ENCODE measurements at places on chromosomes 2 and 18.

DNA sequence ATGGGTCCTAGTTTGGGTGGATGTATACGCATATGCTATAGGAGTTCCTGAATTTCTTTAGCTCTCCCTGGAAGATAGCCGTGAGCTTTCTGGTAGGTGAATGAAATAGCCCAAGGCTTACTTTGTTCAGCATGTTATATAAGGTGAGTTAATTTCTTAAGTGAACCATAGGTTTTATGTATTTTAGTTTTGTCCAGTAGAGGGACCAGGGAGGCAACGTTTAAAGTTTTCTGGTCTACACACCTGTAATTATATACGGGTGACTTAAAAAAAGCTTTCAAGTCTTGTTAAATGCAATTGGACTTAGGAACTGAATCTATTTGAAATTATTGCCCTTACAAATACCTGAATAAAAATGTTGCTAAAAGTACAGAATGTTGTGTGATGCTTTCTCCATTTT lies 402.5 kb upstream of the DDX18 start:
- DNase-seq = no peak

DNA sequence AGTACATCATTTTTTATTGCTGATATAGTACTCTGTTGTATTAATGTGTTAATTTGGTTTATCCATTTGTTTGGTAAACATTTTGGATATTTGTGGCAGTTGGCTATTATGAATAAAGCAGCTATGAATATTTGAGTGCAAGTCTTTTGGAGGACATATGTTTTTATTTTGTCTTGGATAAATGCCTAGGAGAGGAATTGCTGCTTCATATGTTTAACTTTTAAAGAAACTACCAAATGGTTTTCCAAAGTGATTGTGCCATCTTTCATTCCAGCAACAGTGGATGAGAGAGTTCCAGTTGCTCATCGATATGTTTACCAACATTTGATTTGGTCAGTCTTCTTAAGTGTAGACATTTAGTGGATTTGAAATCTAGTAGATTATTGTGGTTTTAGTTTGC lies 51.8 kb downstream of the MERTK start:
- DNase-seq = no peak

DNA sequence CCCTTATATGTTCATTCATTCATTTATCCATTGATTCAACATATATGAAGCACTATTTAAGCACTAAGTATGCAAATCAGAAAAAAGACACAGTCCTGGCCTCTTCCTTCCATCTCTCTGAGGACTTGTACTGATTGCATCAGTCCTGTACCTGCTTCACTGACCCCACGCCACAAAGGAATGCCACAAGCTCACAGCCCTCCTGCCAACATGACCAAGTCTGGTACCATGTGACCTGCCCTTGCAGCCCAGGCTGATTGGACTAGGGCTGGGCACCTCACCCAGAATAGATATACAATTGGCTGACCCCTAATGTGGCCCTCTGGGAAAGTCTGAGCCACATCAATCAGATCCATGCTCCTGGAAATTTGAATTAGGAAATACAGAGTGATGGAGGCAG lies 196.6 kb downstream of the AGPS start:
- DNase-seq = no peak

DNA sequence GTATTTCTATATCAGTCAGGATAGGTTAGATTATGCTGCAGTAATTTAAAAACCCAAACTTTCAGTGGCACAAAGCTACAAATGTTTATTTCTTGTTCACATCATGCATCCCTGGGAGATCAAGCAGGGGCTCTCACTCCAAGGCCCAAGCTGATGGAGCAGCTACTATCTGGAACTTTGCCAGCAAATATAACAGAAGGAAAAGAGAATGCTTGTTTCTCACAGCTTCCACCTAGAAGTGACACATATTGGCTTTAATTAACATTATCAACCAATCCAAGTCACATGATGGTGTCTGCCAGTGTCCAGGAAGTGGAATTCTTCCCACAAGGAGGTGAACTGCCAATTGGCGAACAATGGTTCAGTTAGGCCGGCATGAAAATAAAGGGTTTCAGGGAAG lies 306.9 kb downstream of the BCL11A start:
- DNase-seq = no peak

GRCh38 chr2:42542871-42543270 lies 25.6 kb upstream of the MTA3 start:
- no peak for DNase-seq

DNA sequence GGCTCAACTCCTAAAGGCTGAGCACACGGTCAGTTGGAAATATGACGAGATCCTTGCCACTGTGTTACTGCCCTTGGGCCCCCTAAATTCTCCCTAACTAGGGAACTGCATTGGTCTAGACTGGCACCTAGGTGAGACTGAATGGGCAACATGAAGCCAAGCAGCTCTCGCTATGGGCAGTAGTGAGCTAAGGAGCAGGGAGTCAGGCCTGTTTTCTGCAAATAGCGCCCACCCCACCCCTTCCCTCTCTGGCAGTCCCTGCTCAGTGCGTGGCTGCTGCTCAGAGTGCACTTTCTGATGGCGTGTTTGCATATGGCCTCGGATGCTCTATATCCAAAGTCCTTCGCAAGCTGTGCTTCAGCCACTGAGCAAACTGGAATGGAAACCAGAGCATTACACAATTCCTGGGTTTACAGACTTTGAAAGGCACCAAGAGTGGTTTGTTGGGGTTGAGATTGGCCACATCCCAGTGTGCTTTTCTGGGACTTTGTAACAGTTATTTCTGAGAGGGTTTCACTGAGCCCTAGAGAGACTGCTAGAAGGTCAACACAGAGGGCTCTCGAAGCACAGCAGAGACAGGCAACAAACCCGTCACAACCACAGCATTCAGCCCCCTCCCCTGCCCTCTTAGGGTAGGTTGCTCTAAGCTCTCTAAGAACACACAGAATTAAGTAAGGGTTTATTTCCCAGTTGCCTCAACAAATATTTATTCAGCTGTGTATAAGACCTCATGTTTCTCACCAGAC lies 419.9 kb downstream of the STK39 start:
- DNase-seq = no peak

DNA sequence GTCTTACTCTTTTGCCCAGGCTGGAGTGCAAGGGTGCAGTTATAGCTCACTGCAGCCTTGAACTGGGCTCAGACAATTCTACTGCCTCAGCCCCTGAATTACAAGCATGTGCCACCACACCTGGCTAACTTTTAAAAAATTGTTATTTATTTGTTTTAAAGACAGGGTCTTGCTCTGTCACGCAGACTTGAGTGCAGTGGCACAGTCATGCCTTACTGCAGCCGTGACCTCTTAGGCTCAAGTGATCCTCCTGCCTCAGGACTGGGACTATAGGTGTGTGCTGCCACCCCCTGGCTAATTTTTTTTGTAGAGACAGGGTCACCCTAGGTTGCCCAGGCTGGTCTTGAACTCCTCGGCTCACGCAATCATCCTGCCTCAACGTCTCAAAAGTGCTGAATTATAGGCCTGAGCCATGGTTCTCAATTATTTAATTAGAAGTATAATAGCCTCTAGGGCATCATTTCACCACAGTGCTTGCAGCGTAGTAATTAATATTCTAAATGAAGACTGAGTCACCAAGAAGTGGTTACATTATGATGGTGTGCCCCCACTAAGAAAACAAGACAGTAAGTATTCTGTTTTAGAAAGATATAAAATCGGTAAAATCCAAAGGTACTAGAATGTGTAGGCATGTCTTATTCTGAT lies 69.6 kb downstream of the EML4 start:
- no peak for DNase-seq

GRCh38 chr2:150769421-150769820 lies 282.0 kb upstream of the RND3 start:
- DNase-seq = no peak

GRCh38 chr2:238285653-238286082 lies 2.7 kb downstream of the PER2 start:
- DNase-seq = no peak

GRCh38 chr2:34037157-34037556 lies 438.1 kb upstream of the FAM98A start:
- no peak for DNase-seq

GRCh38 chr18:77634494-77634893 lies 384.8 kb downstream of the GALR1 start:
- DNase-seq = no peak

GRCh38 chr2:85396531-85397470 lies 13.4 kb downstream of the CAPG start:
- DNase-seq = no peak

- DNase-seq = no peak
Measured at GRCh38 chr18:67222887-67223286, 293.6 kb downstream of the DSEL start.

DNA sequence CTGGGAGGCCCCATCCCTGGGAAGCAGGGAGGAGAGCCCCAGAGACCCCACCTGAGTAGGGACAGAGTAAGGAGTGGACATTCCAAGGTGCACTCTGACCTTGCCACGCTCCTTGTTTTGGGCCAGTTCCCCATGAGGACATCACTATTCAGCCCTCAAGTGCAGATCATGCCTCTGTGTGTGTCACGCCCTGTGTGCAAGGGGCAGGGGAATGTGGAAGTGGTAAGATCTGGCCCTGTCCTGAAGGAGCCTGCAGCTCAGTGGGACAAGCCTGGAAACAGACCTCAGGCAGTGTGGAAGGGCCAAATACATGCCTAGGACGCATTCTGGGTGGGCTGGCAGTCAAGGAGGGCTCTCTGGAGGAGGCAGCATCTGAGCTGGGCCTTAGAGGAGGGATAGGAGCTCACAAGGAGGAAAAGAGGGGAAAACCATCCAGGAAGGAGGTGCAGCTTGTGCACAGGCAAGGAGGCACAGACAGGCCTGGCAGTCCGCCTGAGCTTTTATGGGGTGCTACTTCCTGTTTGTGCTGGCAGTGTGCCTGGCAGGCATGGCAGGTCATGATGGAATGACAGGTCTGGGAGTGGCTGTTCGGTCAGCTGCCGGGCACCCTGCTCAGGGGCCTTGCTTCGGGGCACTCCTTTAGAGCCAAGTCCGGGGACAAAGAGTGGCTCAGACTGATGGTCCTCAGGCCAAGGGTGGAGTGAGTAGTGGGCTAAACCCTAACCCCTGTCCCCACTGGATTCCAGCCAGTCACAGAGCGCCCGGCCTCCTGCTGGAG lies 3.3 kb downstream of the KLHL30 start:
- no peak for DNase-seq

GRCh38 chr2:45705233-45705632 lies 53.8 kb downstream of the PRKCE start:
- DNase-seq = no peak

DNA sequence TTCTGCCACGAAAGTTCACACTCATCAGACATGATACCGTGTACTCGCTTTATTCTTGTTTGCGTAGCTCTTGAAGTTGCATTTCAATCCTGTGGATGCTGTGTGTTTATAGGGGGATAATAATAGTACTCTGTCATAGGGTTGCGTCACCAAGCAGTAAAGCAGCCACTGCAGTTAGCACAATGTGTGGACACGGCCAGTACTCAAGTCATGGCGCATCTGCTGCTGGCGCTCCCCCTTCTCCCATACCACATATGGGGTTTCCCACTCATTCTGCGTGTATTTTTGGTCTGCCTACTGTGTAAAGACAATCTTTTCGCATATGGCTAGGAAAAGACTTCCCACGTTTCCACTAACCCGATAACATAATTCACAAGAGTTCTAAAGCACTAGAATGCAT lies 2.1 kb upstream of the ZBTB14 start:
- DNase-seq = no peak

GRCh38 chr2:14749884-14750283 lies 117.4 kb downstream of the LRATD1 start:
- DNase-seq = no peak

DNA sequence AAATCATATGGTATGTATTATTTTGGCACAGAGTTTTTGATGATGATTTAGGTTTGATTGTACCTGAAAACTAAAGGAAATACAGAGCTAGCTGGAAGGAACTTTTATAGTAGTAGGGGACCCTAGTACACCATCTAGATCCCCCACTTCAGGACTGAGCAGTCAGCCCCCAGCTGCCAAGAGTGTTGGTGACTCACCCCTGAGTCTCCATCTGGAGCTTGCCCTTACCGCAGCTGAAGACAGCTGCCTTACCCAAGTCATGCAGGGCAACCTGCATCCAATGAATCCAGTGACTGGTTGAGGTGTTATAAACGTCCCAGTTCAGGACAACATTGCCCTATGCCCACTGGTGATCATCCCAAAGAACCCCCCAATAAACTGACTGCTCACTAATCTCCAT lies 15.3 kb downstream of the PMS1 start:
- no peak for DNase-seq

GRCh38 chr2:101145406-101145805 lies 5.8 kb downstream of the TBC1D8 start:
- no peak for DNase-seq

- no peak for DNase-seq
Measured at GRCh38 chr2:48933828-48934497, 178.4 kb upstream of the LHCGR start.

- DNase-seq = no peak
Measured at GRCh38 chr2:200728630-200729029, 83.1 kb upstream of the BZW1 start.

- no peak for DNase-seq
Measured at GRCh38 chr18:22214731-22215528, 45.5 kb downstream of the GATA6 start.

DNA sequence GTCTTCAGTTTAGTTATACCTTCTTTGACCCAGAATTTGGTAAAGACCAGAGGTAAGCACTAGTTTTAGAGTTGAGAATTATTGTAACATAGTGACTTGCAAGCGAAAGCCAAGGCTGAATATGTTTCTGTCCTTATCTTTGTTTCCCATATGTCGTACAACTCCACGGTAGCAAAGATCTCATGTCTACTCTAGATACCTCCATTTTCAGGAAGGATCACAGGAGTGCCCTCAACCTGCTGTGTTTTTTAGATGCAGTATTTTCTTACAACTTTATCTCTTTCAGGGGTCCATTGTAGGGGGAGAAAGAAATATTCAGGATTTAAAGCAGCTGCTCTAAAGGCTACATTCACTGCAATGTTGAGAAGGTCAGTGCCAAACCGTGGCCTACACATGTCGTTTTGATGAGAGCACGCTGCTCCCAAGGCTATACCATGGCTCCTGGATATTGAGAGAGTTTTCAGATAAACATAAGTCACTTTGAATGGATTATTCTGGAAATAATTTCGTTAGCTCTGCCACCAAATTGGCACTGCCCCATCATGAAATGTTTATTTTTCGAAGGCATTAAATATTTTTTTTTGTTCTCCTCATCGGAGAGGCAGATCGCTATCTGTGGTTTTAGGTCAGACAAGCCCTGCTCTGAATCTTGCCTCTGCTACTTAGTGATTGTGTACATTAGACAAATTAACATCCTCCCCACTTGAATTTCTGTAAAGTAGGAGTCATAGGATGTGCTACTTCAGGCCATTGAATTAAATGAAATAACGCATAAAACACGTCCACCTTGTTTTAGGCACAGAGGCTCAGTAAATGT lies 2.1 kb downstream of the RHBDD1 start:
- no peak for DNase-seq
